ENCODE measurements at places on chromosomes 11 and 22.

GRCh38 chr11:128116447-128116846 is 470.9 kb downstream of the ETS1 start:
- DNase-seq, result no peak

- DNase-seq, result no peak
These were observed 41.7 kb downstream of the MICAL3 start for GRCh38 chr22:17982572-17983141.

- no peak for DNase-seq
These were observed 61.1 kb downstream of the FLRT1 start for GRCh38 chr11:64096835-64097234.

DNA sequence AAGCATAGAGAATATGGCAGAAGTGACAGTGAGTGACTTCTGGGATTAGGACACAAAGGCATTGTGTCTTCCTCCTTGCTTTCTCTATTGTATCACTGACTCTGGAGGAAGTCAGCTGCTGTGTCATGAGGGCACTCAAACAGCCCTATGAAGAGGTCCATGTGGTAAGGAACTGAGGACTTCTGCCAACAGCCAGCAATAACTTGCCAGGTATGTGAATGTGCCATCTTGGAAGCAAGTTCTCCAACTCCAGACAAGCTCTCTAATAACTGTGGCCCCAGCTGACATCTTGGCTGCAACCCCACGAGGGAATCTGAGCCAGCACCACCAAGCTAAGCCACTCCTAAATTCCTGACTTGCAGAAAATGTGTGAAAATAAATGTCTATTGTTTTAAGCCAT is 83.6 kb upstream of the ZBED5 start:
- DNase-seq, result no peak

GRCh38 chr11:100942016-100942415 is 187.6 kb downstream of the PGR start:
- no peak for DNase-seq

GRCh38 chr11:75233754-75234172 is 6.8 kb upstream of the TPBGL start:
- DNase-seq, result peak; percentile 20

DNA sequence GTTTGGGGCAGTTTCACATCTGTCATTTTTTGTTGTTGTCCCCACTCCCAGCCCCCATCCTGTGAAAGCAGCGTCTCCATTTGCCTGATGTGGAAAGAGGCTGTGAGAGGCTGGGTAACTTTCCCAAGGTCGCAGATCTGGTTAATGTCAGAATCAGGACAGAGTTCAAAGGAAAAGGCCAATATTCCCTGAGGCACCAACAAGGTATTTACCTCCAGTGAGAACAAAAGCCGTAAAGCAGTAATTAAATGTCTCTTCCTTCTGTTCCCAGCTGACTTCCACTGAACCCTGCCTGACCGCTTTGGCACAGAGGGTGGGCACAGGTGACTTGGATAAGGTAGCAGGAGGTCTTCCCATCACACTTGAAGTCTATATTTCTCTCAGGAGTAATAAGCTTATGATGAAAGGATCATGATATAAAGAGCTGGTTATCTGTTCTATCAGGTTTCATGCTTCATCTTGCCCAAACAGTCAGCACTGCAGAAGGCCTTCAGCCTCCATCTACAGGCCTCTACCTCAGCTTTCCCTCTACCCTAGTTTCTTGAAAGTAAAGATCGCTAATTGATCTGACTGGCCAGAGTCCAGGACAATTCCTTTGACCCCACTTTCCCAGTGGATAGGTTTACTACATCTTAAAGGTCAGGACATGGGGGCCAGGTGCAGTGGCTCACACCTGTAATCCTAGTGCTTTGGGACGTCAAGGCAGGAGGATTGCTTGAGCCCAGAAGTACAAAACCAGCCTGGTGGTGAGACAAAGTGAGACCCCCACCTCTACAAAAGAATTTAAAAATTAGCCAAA is 9.4 kb downstream of the C11orf91 start:
- DNase-seq, result no peak

DNA sequence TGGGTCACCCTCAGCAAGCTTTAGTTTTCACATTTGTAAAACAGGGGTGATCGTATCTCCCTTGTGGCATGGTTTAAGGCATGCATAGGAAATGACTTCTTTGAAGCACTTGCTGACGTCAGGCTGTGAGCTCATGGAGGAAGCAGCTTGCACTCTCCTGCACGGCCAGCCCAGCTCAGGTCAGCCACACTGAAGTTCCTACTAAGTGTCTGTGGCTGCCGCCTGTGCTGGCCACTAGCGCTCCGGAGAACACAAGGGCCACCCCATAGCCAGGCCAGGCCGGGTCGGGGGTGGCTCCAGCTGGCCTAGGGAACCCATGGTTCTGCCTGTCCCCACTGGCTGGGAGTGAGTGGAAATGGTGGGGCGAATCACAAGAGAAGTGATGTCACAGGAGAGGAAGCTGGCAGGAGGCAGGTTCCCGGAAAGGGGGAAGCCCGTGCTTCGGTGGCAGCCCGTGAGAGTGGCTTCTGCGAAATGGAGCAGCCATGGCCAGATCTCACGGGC is 28.2 kb downstream of the KCTD17 start:
- no peak for DNase-seq

GRCh38 chr22:28462041-28462440 is 217.6 kb downstream of the TTC28 start:
- DNase-seq, result no peak

DNA sequence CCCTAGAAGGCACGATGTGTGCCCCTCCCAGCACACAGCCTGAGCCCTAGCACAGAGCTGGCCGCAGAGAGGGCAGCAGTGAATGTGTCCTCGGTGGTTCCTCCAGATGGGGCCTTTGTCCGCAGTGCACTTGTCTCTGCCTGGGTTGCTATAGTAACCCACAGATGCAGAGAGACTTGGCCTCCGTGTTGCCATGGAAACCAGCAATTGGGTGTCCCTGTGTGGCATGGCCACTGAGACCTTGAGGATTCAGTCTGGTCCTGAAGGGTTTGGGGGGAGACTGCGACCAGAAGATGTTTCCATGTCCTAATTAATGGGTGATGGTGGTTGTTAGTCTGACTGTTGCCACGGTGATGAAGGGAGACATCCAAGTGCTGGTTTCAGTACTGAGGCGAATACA is 42.6 kb upstream of the TUB start:
- no peak for DNase-seq

- peak; percentile 50 for DNase-seq
These were observed 24.9 kb upstream of the CHKA start for GRCh38 chr11:68146010-68146540.

DNA sequence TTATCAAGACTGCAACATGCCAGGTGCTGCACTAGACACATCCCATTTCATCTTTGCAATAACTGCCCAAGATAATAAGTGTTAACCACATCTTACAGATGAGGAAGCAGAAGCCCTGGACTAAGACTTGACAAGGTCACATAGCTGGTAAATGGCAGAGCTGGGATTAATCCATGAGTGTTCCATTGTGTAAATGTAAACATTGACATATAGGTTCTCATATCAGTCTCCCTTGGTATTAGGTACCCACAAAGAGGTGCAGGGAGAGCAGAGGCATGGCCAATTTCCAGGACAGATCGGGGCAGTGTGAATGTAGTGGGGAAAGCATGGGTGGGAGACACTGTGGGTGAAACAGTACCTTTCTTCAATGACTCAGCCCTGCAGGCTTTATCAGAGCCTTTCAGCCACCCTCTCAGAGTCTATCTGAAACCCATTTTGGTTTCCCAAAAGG is 17.9 kb downstream of the MICAL2 start:
- DNase-seq, result no peak

DNA sequence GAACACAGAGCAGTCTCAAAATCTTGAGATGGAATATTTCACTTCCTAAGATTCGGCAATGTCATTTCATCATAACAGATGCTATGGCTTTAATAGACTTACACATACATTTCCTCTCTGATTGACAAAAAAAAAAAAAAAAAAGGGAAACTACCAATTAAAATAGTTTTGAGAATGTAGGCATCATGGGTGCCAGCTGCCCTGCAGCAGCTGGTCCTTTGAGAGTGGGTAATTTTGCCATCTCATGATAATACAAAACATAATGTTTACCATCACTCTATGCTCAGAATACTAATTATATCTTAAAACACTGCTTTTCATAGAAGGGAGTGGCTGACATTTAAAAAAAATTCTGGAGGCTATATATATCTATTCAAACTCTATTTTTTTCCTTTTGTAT is 775.6 kb upstream of the CCDC90B start:
- no peak for DNase-seq

DNA sequence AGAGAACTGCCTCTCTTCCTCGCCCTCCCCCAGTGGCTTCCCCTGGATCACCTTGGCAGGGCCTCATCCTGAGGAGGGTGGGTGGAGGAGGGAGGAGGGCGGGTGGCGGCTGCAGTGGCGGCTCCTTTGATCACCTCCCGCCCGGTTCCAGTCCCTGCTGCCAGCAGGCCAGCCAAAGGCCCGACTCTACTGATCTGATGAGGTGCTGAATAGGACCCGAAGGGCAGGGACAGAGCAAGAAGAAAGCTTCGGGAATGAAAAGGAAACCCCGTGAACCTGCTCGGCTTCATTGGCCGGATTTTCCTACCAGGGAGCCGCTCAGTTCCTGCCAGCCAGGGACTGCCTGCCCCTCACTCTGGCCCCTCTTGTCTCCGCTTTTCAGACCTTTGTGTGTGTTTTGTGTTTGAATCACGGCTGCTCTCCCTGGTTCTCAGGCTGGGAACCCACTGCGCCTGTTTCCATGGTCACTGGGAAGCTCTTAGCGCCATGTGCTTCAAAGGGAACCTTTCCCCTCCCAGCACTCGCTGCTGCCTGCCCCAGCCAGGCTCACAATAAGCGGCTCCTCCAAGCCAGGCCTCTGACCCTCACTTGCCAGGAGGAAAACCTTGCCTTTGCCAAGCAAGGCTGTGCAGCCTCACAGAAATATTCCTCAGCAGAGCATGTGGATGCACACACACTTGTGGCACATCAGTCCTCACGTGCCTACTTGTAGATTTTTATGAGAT is 56.8 kb downstream of the C22orf31 start:
- DNase-seq, result no peak

GRCh38 chr22:33653532-33654063 is 266.7 kb downstream of the LARGE1 start:
- no peak for DNase-seq

DNA sequence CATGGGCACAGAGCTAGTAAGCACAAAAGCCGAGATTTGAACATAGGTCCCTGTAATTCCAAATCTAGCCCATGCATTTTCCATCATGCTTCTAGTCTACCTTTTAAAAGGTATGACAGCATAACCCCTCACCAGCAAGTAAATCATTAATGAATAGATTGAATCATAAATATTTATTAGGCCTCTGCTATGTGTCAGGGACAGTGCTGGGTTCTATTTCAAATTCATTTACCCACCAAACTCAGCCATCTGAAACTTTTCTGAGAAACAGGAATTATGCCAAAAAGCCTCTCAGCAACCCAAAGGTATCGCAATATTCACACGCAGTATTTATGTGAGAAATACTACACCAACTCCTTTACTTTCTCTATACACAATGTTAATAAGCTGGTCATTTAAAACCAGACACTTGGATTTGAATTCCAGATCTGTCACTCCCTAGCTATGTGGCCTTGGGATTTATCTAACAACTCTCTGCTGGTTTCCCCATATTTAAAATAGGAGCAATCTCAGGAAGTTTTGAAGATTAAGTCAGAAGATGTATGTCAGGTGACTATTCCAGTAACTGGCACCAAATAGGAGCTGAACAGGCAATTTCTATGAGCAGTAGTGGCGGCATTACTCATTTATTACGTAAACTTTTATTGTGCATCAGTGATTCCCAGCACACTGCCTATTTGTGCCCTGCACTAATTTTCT is 191.4 kb downstream of the TENM4 start:
- peak; percentile 85 for DNase-seq

- no peak for DNase-seq
These were observed 25.0 kb upstream of the RPS13 start for GRCh38 chr11:17102462-17102861.

- DNase-seq, result peak; percentile 85
These were observed 2.1 kb upstream of the MTFP1 start for GRCh38 chr22:30423301-30423958.

- DNase-seq, result no peak
These were observed 65.5 kb downstream of the AAMDC start for GRCh38 chr11:77886401-77886800.

- DNase-seq, result no peak
These were observed 45.8 kb upstream of the CYP2D6 start for GRCh38 chr22:42176255-42176915.

GRCh38 chr11:10305964-10306918 is 1.4 kb downstream of the ADM start:
- DNase-seq, result no peak

DNA sequence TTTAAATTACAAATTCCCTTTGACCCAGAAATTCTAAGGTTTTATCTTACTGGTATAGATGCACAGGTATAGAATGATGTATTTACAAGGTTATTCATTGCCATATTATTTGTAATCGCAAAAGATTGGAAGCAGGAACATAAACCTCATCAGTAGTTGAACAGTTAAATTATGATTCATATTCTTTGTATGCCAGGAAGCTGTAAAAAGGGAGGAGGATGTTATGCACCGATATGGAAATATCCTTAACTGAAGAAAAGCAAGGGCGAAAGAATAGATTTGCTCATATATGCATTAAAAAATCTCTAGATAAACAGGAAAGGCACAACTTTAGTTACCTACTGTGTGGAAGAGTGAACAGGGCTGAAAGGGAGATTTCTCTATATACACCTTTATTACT is 36.7 kb downstream of the PPFIA1 start:
- DNase-seq, result no peak

- no peak for DNase-seq
These were observed 14.2 kb upstream of the RASD2 start for GRCh38 chr22:35526333-35526979.

DNA sequence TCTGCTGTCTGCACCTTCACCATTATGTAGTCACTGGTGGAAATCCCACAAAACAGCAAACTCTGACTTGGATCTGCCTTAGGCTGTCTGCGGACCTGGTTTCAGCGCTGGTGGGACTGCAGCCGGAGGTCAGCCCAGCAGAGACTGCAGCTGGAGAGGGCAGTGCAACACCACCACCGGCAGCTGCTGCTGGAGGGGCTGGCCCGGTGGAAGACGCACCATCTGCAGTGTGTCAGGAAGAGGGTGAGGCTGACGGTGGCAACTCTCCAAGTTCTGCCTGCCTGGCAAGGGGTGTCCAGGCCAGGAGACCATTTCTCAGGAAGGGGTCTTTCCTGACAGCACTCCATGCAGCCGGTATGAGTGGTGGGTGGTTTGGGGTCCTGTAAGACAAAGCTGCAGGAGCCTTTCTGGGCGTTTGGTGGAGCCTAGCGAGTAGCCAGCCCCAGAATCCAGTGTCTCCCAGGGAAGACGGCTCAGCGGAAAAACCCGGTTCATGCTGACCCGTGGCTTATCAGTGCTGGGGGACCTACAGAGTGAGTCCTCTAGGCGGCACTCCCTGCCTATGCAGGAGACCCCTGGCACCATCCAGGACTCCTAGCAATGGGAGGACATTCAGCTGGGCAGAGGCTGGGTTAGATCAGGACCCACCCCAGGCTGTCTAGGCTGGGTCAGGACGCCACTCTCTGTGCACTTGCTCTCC is 50.8 kb downstream of the PISD start:
- no peak for DNase-seq

GRCh38 chr22:49425356-49425755 is 402.3 kb downstream of the BRD1 start:
- peak; percentile 16 for DNase-seq
